ENCODE measurements at places on chromosomes 5 and 9. TPM values are rescaled to one million over a fixed set of nuclear protein-coding genes. Genes with fewer than 3 reads are reported as not detected.
A peak's percentile ranks its signal among the peaks of the same experiment; 100 is the strongest.

DNA sequence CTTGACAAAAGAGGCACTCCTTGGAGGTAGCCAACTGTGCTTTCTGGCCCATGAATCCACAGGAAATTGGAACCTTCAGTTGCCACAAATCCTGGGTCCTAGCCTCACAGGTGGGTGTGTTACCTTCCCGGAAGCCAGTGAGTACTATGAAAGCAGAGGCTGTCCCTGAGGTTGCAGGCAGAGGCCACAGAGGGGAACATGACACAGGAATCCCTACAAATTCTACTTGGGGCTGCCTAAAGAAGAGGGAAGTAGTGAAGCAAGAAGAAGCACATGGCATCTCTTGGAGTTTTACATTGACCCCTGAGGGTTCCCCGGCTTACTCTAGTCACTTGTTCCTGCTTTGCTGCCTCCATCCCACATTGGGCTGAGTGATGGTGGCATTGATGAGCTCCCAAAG is 2.6 kb downstream of the SLC22A5 start:
- DNase-seq = no peak

DNA sequence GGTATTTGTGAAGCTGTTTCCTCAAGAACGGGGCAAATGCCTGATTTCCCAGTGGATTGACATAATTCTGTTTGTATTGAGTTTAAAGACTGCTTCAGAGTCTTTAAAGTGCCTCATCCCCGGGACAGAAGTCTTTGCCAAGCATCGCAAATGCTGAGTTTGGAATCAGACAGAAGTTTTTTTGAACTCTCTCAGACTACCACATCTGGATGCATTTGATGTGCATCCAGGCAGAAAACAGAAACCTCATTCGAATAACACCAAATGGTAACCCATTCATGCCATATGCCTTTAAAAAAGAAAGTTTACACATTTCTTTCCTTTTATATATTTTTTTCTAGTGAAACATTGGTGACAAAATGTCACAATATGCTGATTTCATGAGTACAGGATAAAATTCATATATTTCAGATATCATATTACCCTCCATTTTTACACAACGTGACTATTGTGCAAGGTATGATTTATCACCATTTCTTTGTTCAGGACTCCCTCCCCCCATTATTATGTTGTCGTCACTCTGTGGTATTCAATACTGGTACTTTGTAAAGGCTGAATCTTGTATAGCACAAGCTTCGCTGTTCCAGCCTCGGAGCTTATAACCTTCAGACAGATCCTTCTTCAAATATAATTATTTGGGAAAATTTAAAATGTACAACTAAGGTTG is 91.1 kb downstream of the ZNF608 start:
- peak; percentile 72 for DNase-seq

- no peak for DNase-seq
Observed at GRCh38 chr5:166594567-166594966, 1696.9 kb upstream of the WWC1 start.

DNA sequence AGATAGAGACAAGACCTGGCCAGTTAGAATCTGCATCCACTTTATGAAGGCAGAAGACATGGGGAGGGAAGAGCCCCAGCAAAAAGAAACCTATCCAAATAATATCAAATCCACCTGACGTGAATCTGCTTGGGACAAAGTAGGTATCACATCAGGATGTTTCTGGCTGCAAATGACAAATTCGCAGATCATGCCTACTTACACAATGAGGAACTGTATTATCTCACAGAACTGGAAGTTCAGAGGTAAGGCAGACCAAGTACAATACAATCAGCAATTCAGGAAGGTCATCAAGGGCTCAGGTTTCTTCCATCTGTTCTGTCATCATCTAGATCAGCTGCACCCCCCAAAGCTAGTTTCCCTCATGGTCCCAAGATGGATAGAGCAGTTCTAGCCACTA is 13.2 kb upstream of the NR4A3 start:
- DNase-seq = no peak

DNA sequence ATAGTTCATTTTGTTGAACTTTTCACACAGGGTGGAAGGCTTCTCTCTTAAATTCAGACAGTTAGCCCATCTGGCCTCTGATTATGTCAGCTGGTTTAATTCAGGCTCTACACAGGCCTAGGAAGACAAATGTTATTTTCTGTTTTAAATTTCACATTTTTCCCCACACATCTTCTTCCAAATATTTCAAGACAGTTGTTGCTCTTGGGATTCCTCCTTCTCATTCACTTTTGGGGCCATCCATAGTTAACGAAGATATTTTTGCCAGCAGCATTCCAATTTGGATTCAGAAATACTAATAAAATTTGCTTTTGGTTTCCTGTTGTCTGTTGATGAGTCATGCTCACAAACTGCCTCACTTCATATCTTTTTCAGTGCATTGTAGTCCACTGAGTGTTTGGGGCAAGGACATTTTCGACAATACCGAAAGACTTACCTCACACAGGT is 475.4 kb downstream of the DMAC1 start:
- peak; percentile 9 for DNase-seq

DNA sequence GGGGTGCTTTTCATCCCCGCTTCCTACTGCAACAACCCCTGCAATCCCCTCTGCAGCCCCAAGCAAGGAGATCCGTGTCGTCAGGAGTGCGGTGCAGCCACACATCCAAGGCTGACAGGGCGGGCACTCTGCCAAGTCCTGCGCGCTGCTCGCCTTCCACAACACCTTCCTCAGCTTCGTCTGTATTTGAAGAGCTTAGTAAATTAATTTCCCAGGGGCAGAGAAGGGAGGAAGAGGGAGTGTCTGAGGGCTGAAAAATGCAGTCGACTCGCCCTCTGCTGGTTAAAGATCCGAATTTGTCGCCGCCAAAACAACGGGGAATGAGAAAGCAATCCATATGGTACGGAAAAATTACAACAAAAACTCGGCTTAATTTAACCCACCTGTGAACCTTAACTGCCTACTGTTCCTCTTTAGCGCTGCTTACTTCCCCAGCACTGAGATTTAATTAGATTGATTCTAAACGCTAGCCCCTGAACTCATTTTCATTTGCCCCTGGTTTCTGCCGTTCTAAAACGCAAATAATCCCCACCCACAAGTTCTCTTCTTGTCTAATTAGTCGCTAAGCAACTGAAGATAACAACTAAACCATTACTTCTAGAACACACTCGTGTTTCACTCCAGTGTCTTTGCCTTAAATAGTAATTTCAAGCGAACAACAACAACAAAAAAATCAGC is 10.9 kb upstream of the PCDHB1 start:
- DNase-seq = no peak

- no peak for DNase-seq
Observed at GRCh38 chr9:35996358-35996970, 38.5 kb upstream of the OR2S2 start.

The SLC46A2 gene
- not detected for total RNA-seq

The GGTA1 gene
- total RNA-seq = under 0.01 TPM

The ANKRD34B gene
- total RNA-seq = not detected

GRCh38 chr9:136093346-136093986 is 1.6 kb downstream of the NACC2 start:
- peak; percentile 35 for DNase-seq

- DNase-seq = peak; percentile 64
Observed at GRCh38 chr9:131960851-131961495, 118.7 kb downstream of the MED27 start.

The PCSK1 gene
- not detected for total RNA-seq

DNA sequence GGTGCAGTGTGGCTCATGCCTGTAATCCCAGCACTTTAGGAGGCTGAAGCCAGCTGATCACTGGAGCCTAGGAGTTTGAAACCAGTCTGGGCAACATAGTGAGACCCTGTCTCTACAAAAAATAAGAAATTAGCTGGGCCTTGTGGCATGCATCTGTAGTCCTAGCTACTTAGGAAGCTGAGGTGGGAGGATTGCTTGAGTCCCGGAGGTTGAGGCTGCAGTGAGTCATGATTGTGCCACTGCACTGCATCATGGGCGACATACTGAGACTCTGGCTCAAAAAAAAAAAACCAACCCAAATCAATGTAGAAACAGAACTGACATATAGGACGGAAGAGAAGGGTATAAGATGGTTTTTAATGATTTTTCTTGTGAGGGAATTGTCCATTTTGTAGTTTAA is 27.7 kb downstream of the G3BP1 start:
- DNase-seq = no peak

DNA sequence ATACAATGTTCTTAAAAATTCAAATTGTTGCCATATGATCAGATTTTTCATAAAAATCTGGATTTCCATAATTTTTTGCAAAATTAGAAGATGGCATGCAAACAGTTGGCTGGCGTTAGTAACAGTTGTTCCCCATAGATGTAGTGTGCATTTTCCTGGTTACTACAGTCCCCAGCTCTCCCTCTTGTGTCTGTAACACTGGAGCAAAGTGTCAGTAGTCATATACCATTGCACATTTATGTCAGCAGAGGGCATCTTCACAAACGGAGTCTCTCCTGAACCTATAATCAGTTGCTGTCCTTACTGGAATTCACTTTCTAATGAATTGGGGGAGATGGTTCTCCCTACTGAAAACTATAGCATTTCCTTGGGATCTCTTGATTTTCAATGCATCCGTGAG is 44.7 kb upstream of the DMAC1 start:
- DNase-seq = peak; percentile 45

The WDR38 gene
- total RNA-seq = not detected

GRCh38 chr5:112065781-112066180 is 308.8 kb upstream of the NREP start:
- DNase-seq = no peak

GRCh38 chr9:123996731-123997421 is 14.7 kb upstream of the LHX2 start:
- no peak for DNase-seq

The ABHD17B gene
- 20.6 TPM for total RNA-seq

The LCN1 gene
- total RNA-seq = not detected

The UBE2QL1 gene
- not detected for total RNA-seq

The FGF18 gene
- total RNA-seq = 8.0 TPM

The EQTN gene
- total RNA-seq = not detected

The ADRB2 gene
- total RNA-seq = 4.5 TPM

DNA sequence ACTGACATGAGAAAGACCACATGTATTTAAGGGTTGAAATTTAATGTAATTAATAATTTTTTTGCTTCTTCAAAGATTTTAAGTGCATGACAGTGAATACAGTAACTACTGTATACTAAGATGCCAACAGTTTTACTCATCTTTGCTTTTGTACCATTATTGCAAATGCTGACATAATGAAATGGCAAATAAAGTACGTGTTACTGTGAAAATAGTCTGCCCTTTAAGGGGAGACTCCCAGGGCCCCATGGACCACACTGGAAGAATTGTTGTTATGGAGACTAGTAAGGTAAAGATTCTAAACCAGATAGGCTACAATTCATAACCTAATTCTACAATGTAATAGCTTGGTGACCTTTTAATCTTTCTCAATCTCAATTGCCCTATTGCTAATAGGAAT is 84.7 kb downstream of the NR3C1 start:
- no peak for DNase-seq

DNA sequence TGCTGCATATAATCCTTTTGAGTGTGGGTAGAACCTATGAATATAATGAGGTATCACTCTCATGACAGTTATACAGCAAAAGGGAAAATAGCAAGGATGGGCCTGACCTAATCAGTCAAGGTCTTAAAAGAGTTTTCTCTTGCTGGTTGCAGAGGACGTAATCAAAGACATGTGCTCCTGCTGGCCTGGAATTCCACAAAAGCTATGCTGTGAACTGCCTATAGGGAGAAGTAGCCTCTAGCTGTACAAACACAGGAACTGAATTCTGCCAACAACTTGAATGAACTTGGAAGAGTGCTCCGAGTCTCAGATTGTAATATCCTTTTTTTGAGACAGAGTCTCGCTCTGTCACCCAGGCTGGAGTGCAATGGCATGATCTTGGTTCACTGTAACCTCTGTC is 195.6 kb downstream of the PLK2 start:
- DNase-seq = no peak

DNA sequence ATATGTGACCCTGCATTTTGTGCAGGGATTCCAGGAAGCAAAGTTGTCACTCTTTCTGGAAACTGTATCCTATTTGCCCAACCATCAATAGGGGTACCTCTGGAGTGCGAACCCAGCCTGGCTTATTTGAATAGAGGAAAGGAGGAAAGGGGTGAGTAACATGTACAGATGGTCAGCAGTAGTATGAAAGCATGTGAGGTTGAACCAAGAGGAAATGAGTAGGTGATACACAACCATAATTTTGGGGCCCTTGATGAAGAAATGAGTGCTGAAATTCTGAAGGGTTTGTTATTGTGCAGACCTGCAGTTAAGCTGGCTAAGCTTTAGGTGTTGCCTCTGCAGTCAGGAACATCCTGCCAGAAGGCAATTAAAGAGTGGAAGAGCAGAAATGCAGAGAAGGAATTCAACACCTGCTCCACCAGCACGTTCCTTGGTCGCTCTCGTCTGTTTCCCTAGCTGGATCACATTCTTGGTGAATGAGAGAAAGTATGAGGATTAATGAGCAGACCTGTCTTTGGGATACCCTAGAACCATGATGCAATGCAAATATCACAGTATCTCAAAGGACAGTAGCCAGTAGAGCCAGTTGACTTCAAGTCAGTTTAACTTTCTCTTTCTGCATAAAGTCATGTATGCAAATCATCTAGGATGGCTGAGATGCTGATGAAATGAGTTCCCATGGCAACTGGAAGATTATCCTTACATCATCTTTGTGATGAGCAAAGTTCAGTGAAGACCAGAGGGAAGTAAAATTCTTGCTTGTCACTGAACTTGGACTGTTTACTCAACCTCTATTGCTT is 13.2 kb upstream of the IL12B start:
- no peak for DNase-seq

GRCh38 chr5:36606428-36607113 is at the start of gene SLC1A3:
SLC1A3 (plus strand) TSS chr5:36606606; CDS start chr5:36608424, 1,818 bp downstream.
- peak; percentile 85 for DNase-seq

The PRLR gene
- total RNA-seq = 0.33 TPM

The GAPT gene
- not detected for total RNA-seq

The RNF208 gene
- total RNA-seq = 0.33 TPM

The ANKRD31 gene
- total RNA-seq = 0.26 TPM

DNA sequence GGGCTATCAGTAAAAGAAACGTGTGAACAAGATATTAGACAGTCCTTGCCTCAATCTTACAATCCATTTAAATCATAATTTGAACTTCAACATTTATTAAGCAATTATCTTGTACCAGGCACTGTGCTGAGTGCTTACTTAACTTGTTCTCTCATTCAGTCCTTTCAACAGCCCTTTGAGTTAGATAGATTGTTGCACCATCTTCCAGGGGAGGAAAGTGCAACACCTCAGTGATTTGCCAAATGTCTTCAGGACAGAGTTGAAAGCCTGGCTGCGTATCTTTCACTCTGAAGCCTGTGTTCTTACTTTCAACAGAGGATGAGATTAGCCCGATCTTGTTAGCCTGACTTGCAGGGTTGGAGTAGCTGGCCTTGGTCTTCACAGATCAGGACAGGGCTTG is 34.2 kb upstream of the SUB1 start:
- no peak for DNase-seq
